ENCODE measurements at places on chromosomes 5 and 9.

GRCh38 chr5:79694652-79695051 is 5.0 kb downstream of the CMYA5 start:
- DNase-seq = no peak

GRCh38 chr9:69574057-69574456 is 98.1 kb downstream of the APBA1 start:
- no peak for DNase-seq

DNA sequence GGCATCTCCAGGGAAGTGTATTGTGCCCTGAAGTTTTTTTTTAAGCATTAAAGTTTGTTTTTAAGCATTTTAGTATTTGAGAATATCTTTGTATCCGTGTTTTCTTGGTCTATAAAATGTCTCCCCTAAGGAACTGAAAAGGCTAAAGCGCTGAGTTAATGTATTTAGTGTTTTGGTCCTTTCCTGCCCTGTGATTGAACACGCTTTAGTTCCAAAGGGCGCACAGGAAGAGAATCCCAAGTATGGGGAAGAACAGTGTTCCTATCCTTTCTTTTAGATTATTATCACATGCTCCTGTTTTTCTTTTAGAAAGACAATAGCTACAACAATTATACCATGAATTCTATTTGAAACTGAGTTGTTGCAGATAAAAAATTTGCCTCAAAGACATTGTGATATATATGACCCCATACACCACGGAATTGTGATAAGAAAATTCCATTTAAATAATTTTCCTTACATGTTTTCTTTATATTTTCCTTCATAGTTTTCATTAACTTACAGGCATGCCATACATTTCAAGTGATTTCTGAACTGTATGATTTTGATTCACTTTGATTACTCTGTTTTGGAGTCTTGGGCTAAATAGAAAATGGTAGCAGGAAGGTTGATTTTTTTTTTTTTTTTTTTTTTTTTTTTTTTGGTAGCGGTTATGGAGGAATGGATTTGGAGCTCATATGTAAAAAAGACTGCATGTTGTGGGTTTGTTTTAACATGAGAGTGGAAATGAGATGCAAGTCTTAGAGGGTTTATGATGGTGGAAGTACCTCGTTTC is 3.1 kb downstream of the HSPA4 start:
- no peak for DNase-seq

- no peak for DNase-seq
Measured at GRCh38 chr9:102178811-102179210, 440.4 kb upstream of the GRIN3A start.

DNA sequence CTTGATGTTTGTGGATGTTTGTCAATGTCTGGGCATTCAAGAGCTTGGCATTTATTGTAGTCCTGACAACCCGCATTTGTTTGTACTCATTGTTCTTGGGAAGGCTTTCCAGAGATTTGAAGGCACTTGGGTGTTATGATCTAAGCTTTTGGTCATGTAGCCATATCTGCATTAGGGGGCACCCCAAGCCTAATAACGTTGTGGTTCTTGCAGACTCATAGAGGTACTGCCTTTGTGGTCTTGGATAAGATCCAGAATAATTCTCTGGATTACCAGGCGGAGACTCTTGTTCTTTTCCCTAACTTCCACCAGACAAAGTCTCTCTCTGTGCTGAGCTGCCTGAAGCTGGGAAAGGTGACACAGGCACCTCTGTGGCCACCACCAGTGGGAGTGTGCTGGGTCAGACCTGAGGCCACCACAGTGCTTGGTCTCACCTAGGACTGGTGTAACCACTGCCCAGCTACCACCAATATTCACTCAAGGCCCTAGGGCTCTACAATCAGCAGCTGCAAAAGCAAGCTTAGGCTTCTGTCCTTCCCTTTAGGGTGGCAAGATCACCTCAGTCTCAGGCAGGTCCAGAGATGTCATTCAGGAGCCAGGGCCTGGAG is 144.4 kb upstream of the TAS2R1 start:
- DNase-seq = no peak

- no peak for DNase-seq
Measured at GRCh38 chr5:96110300-96110699, 148.6 kb upstream of the ELL2 start.

All from COR-L47 (cell line).